ENCODE measurements at places on chromosomes 1 and 21. TPM values are rescaled to one million over a fixed set of nuclear protein-coding genes. Genes with fewer than 3 reads are reported as not detected.
A peak's percentile ranks its signal among the peaks of the same experiment; 100 is the strongest.

Gene DDR2
- 146 TPM for total RNA-seq

Gene LCE1F
- total RNA-seq = not detected

Gene SPRR2D
- total RNA-seq = not detected

Gene GUCA2A
- total RNA-seq = not detected

Gene PCSK9
- total RNA-seq = 0.13 TPM

Gene KRTAP10-3
- not detected for total RNA-seq

DNA sequence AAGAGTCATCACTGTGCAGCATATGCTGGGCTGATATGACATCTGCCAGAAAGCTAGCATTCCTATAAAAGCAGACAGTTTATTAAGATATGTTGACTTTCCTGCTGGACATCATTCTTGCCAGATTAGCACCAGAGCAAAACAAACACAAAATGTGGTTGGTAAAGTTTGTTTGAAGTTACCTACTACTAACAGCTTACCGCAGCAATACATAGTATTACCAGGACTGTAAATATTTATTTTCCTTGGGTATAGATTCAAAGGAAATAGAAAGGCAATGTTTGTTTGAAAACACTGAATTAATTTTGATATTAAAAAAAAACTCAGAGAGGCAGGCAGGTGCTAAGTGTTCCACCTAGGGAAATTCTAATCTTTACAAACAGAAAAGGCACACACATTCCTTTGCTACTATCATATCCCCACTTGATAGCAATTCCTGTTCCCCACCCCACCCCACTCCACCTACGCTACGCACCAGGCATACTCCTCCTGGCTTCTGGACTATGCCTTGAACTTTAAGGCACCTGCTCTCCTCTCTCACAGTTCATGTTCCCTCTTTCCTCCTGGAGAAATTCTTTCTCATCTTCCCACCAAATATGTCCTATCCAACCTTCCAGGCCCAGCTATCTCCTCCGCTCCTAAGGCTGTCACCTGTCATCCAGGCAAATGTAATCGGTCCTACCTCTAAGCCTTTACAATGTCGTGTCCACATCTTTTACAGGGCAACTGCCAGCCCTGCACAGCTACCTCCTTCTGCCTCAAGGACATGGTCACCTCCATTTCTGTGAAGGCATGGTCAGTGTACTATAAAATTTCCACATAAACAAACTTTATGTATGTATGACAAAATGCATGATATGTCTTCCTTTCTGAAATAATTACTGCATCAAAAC, 34.7 kb downstream of the PTPN14 start:
- H3K27ac ChIP-seq = no peak overlapping the region
- no peaks in the 10 kb centered on the region for H3K27me3 ChIP-seq
- H3K4me3 ChIP-seq = no peak overlapping the region

- H3K36me3 ChIP-seq = no peaks in the 10 kb centered on the region
- H3K4me3 ChIP-seq = no peak overlapping the region
- no peak for DNase-seq
- H3K27ac ChIP-seq = no peak overlapping the region
- H3K27me3 ChIP-seq = no peaks in the 10 kb centered on the region
- H3K4me1 ChIP-seq = no peaks in the 10 kb centered on the region
These were observed 75.7 kb downstream of the UCHL5 start for GRCh38 chr1:192983349-192983980.

DNA sequence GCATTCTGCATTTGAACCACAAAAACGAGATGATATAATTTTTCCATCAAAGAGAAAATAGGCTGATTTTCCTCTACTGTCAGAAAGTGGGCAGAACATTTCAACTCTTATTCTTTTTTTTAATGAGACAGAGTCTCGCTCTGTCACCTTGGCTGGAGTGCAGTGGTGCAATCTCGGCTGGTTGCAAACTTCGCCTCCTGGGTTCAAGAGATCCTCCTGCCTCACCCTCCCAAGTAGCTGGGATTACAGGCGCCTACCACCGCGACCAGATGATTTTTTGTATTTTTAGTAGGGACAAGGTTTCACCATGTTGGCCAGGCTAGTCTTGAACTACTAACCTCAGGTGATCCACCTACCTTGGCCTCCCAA, 11.6 kb downstream of the DSTYK start:
- H3K27ac ChIP-seq = no peak overlapping the region
- no peak overlapping the region for H3K4me3 ChIP-seq
- H3K36me3 ChIP-seq = no peaks in the 10 kb centered on the region
- H3K27me3 ChIP-seq = no peaks in the 10 kb centered on the region

- no peak overlapping the region for H3K27ac ChIP-seq
- no peak overlapping the region for H3K4me3 ChIP-seq
- H3K36me3 ChIP-seq = no peaks in the 10 kb centered on the region
- DNase-seq = no peak
These were observed 249.9 kb downstream of the NFIA start for GRCh38 chr1:61332196-61332753.

- H3K27ac ChIP-seq = peak overlapping the region; percentile 46
- no peaks in the 10 kb centered on the region for H3K27me3 ChIP-seq
These were observed 10.9 kb upstream of the CD101 start for GRCh38 chr1:116990612-116991151.

- peaks cover 2% of the 10 kb centered on the region for H3K4me1 ChIP-seq
- H3K4me3 ChIP-seq = no peak overlapping the region
- no peak for DNase-seq
- H3K27ac ChIP-seq = no peak overlapping the region
- H3K36me3 ChIP-seq = no peaks in the 10 kb centered on the region
These were observed 26.6 kb upstream of the EXO1 start for GRCh38 chr1:241821363-241821762.

DNA sequence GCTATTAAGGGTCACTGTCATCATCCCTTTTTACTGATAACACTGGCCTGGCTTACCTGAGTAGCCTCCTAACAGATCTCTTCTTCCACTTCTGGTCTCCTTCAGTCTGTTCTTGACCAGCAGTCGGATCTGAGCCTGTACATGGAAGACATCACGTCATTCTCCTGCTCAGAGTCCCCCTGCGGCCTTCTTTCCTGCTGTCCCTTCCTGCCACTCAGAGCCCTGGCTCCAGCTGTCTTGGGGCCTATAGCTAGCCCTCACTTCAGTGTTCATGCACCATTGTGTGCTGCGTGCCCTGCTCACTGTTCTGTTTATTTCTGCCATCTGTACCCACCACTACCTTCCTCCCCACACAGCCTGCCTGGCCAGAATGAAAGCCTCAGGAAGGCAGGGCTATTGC, 8.4 kb downstream of the ADARB1 start:
- H3K27me3 ChIP-seq = no peaks in the 10 kb centered on the region
- peaks cover 2% of the 10 kb centered on the region for H3K4me1 ChIP-seq
- no peak overlapping the region for H3K27ac ChIP-seq
- peaks cover 6% of the 10 kb centered on the region for H3K36me3 ChIP-seq
- DNase-seq = no peak

- H3K36me3 ChIP-seq = no peaks in the 10 kb centered on the region
- H3K4me3 ChIP-seq = no peak overlapping the region
- H3K27ac ChIP-seq = no peak overlapping the region
- no peaks in the 10 kb centered on the region for H3K27me3 ChIP-seq
These were observed 17.6 kb upstream of the RWDD3 start for GRCh38 chr1:95216292-95216990.

DNA sequence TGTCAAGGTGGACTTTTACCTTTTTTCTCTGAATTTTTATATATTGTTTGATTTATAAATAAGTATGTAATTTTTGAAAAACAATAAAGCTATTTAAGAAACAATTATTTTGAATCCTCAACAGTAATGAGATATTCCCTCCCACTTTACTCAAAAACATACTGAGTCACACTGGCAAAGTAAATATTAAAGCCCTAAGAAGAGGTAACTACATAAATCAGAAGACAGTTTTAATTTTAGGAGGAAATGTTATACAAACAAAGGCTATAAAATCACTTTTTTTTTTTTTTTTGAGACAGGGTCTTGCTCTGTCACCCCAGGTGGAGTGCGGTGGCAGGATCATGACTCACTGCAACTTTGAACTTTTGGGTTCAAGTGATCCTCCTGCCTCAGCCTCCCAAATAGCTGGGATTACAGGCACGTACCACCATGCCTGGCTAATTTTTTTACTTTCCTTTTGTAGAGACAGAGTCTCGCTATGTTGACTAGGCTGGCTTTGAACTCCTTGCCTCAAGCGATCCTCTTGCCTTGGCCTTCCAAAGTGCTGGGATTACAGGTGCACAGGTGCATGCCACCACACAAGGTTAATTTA, 36.2 kb downstream of the ZSWIM5 start:
- H3K27me3 ChIP-seq = no peaks in the 10 kb centered on the region
- H3K4me3 ChIP-seq = no peak overlapping the region
- H3K27ac ChIP-seq = no peak overlapping the region
- H3K36me3 ChIP-seq = no peaks in the 10 kb centered on the region
- no peaks in the 10 kb centered on the region for H3K4me1 ChIP-seq
- no peak for DNase-seq

DNA sequence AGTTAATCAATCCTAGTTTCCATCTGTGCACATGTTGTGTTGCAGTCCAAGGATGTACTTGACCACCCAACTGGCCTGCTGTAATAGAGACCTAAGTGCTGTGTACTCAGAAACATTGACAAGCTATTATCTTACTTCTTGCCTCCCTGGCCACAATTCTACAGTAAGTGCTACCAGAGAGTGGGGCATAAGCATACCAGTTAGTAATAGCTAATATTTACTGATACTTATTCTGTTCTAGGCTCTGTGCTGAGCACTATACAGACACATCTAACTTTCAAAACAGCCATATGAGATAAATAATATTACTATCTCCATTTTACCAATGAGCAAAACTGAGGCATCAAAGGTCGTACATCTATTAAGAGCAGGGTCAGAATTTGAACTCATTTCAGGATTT, 49.5 kb upstream of the NPL start:
- H3K4me1 ChIP-seq = no peaks in the 10 kb centered on the region
- H3K27me3 ChIP-seq = no peaks in the 10 kb centered on the region
- DNase-seq = no peak
- H3K4me3 ChIP-seq = no peak overlapping the region

DNA sequence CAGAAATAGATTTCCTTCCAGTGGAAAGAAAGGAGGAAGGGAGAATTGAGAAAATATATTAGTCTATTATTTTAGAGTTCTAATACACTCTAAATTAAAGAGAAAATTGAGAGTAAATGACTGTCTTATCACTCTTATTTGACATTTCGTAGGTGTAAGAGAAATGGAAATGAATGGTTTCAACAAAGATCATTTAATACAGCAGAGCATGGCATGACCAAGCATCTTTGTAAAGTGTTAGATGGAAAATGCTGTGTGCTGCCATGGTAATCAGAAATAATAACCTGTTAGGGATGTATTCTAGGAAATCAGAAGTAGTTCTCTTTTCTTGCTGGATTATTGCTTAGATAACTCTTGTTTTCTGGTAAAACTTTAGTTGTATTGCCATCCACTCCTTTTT, 90.9 kb downstream of the GIPC2 start:
- no peaks in the 10 kb centered on the region for H3K27me3 ChIP-seq
- H3K4me3 ChIP-seq = no peak overlapping the region
- no peaks in the 10 kb centered on the region for H3K36me3 ChIP-seq
- no peak for DNase-seq
- no peak overlapping the region for H3K27ac ChIP-seq
- no peaks in the 10 kb centered on the region for H3K4me1 ChIP-seq

DNA sequence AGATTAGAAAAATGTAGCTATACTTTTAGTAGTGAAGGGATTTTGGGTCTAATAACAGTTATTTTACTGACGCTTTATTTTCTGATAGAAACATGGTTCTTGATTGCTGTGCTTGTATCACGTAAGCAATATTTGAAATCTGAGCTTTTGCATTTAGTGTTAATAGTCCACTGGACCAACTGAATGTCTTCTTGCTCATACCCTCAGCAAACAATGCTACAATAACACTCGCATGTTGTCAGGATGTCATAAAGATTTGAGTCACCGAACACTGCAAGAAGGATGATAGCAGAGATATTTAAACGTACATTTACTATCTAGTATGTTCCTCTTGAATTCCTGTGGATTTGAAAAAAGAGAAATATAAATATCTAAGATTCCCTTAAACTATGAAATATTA, 7.5 kb downstream of the DYRK1A start:
- no peak overlapping the region for H3K4me3 ChIP-seq
- H3K4me1 ChIP-seq = peaks cover 9% of the 10 kb centered on the region
- DNase-seq = no peak
- no peaks in the 10 kb centered on the region for H3K27me3 ChIP-seq

Measured in aorta (tissue), 5 donors.